Vagina (tissue), 2 donors: ENCODE measurements at places on chromosomes 6 and 20. TPM values are rescaled to one million over a fixed set of nuclear protein-coding genes. Genes with fewer than 3 reads are reported as not detected.

Gene CGA
- total RNA-seq: not detected

Gene MYL9
- total RNA-seq: 246 TPM

Gene DDO
- total RNA-seq: not detected

Gene FUT9
- total RNA-seq: not detected

DNA sequence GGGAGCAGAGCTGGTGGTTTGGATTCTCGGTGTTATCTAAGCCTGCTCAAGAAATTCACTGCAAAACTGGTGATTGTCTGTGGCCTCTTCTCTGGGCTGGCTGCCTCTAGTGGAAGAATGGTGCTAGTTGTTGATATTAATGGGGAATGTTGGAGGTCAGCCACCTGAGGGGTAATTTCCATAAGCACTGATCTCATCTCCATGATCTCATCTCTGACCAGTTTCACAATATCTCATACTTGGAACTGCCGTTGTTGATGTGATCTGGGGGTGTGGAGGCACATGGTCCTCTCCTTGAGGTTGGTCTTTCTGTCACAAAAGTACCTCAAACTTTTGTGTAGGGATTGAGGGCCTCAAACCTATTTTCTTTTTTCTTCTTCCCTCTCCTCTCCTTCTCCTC, 102.6 kb downstream of the CD109 start:
- H3K27me3 ChIP-seq: no peaks in the 10 kb centered on the region
- DNase-seq: no peak
- no peaks in the 10 kb centered on the region for H3K36me3 ChIP-seq
- H3K4me3 ChIP-seq: no peak overlapping the region

GRCh38 chr20:21149344-21149743, 23.5 kb downstream of the KIZ start:
- DNase-seq: no peak
- no peak overlapping the region for H3K4me3 ChIP-seq
- H3K27ac ChIP-seq: no peak overlapping the region
- H3K36me3 ChIP-seq: no peaks in the 10 kb centered on the region

DNA sequence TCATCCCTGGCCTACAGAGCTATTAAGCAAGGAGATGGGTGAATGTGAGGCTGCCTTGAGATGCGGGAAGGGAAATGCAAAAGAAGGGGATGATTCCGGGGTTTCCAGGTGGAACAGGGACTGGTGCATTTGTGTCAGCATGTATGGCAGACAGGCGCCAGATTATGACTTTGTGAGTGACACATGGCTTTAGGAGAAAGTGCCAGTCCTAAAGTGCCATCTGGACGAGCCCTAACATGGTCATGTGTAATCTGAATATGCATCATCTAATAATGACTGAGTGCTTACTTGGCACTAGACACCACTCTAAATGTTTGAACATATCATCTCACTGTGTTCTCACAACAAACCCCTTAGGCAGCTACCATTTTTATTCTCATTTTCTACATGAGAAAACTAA, 195.0 kb upstream of the TSHZ2 start:
- H3K4me1 ChIP-seq: no peaks in the 10 kb centered on the region
- H3K27ac ChIP-seq: no peak overlapping the region

GRCh38 chr20:1816384-1817381, 78.5 kb upstream of the SIRPA start:
- no peaks in the 10 kb centered on the region for H3K27me3 ChIP-seq
- peak; percentile 95 for DNase-seq
- H3K4me3 ChIP-seq: no peak overlapping the region
- peaks cover 50% of the 10 kb centered on the region for H3K4me1 ChIP-seq
- H3K36me3 ChIP-seq: no peaks in the 10 kb centered on the region
- peak overlapping the region; percentile 18 for H3K27ac ChIP-seq

- H3K36me3 ChIP-seq: no peaks in the 10 kb centered on the region
- H3K4me3 ChIP-seq: no peak overlapping the region
- H3K27ac ChIP-seq: no peak overlapping the region
- peaks cover 92% of the 10 kb centered on the region for H3K4me1 ChIP-seq
- no peaks in the 10 kb centered on the region for H3K27me3 ChIP-seq
- DNase-seq: no peak
Observed at GRCh38 chr6:156884306-156884705, 107.1 kb downstream of the ARID1B start.

GRCh38 chr6:53811082-53811481, 16.3 kb downstream of the LRRC1 start:
- no peaks in the 10 kb centered on the region for H3K27me3 ChIP-seq
- H3K4me3 ChIP-seq: no peak overlapping the region
- H3K27ac ChIP-seq: no peak overlapping the region
- H3K36me3 ChIP-seq: no peaks in the 10 kb centered on the region
- H3K4me1 ChIP-seq: peaks cover 54% of the 10 kb centered on the region

DNA sequence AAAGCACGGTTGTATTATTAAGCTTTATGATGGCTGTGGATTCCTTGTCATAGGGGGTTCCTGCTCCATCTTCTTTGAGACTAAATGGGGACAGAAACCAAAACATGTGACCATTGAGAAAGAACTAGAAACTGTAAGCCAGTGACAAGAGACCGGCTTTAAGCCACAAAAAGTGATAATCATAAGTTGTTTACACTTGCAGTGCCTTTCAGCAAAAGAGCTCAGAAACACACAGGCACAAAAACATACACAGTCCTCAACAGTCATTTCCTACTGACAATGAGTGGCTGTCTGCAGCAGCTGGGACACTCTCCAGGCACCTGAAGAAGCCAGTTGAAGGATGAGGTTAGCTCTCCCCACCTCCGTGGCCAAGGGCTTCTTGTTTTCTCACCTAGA, 20.0 kb upstream of the UBE2J1 start:
- peaks cover 8% of the 10 kb centered on the region for H3K4me1 ChIP-seq
- no peaks in the 10 kb centered on the region for H3K36me3 ChIP-seq
- no peak for DNase-seq
- no peaks in the 10 kb centered on the region for H3K27me3 ChIP-seq
